Suprapubic skin (tissue), 4 donors: ENCODE measurements at places on chromosomes 5 and 9.
A peak's percentile ranks its signal among the peaks of the same experiment; 100 is the strongest.

- DNase-seq = no peak
These were observed 105.5 kb downstream of the PDE6A start for GRCh38 chr5:149838881-149839739.

GRCh38 chr9:76649894-76650293, 114.3 kb upstream of the PCA3 start:
- DNase-seq = no peak

DNA sequence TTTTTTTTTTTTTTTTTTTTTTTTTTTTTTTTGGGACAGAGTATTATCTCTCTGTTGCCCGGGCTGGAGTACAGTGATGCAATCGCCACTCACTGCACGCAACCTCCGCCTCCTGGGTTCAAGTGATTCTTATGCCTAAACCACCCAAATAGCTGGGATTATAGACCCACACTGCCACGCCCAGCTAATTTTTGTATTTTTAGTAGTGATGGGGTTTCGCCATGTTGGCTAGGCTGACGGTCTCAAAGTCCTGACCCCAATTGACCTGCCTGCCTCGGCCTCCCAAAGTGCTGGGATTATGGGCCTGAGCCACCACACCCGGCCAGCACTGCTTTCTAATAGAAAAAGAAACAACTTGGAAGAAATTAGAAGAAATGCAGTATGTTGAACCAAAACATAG, 39.2 kb downstream of the TTC1 start:
- no peak for DNase-seq

DNA sequence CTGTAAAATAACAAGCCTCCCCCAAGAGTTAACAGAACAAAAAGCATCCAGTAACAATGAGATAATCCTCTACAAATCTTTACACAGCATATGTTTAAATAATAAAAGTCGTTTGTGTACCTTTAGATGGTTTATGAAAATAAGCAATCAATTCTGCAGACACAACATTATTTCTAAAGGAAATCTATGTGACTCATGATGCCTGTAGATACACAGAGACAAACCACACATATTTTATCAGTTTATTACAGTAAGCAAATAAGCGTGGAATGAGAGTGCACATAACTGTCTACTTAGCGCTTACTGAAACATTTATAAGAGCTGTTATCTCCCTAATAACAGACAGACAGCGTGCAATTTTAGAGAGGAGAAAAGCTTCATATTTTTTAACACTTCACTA, 243.6 kb downstream of the AP3B1 start:
- no peak for DNase-seq

DNA sequence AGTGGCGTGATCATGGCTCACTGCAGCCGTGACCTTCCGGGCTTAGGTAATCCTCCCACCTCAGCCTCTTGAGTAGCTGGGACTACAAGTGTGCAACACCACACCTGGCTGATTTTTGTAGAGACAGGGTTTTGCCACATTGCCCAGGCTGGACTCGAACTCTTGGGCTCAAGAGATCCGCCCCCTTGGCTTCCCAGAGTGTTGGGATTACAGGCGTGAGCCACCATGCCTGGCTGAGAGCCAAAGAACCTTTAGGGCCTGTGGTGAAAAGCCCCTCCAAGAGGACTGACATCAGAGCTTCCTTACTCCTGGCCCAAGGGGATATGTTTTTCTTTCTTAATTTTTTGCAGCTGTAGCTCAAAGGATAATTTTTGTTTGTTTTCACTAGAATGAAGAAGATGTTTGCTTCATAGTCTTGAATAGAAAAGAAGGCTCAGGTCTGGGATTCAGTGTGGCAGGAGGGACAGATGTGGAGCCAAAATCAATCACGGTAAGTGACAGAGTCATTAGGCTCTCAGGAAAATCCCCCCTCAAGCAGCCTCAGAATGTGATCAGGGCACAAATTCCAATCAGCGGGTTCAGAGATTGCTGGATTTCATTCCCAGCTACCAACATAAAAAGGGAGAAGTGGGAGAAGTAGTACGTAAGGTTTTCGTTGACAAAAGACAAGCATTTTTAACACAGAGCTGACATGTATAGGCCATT, 77.1 kb downstream of the GOLPH3 start:
- no peak for DNase-seq

DNA sequence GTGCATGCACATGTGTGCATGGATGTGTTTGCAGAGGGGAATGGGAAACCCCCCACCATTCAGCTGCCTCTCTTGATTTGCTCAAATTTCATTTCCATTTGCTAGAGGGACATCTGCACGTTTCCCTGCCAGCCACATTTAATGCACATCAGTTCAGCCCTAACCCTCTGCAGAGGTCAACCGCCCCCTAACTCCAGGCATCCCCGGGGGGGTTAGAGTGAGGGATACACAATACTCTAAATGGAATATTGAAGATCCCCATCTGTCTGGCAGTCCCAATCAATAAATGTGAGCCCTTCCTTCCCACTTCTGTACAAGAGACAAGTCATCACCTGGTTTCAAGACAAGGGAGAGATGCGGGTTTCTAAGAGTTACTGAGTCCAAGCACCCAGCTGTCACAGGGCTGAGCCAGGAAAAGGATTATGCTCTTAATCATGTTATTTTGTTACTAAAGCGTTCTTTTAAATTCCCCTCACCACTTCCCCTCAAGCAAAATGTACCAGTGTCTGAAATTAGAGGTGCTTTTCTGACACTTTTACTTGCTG, 134.1 kb downstream of the SEMA6A start:
- no peak for DNase-seq

- DNase-seq = no peak
These were observed 1407.8 kb upstream of the C9orf72 start for GRCh38 chr9:28981129-28981528.

DNA sequence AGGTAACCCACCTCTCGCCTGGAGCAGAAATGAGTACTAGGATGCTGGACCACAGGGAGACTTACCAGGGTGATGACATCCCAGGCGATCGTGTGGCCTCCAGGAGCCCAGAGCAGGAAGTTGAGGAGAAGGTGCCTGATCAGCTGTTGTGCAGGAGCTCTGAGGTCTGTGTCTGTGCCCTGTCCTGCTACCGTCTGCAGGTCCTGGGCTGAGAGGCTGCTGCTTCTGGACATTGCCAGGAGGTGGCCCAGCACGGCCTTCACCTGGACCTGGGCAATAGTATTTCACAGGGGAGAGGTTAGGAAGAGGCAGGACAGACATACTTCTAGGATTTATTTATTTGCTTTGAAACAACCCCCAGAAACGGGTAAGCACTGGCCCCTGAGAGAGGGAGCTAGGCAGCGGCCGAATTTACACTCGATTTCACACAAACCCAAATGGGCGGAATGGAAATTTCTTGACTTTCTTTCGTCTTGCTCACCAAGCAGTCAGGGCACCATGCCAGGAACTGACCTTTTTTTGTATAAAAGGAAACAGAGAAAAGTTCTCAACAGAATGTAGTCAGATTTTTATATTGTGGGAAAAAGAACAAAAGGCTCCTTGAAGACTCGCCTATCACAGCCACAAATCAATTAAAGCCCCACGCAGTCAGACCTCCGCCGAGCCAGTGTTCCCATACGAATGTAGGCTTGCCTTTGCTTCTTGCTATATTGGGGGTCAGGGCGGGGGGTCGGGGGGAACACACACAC, 210.3 kb downstream of the FANCC start:
- peak; percentile 59 for DNase-seq
